ENCODE measurements at places on chromosomes 13 and 19. TPM values are rescaled to one million over a fixed set of nuclear protein-coding genes. Genes with fewer than 3 reads are reported as not detected.

DNA sequence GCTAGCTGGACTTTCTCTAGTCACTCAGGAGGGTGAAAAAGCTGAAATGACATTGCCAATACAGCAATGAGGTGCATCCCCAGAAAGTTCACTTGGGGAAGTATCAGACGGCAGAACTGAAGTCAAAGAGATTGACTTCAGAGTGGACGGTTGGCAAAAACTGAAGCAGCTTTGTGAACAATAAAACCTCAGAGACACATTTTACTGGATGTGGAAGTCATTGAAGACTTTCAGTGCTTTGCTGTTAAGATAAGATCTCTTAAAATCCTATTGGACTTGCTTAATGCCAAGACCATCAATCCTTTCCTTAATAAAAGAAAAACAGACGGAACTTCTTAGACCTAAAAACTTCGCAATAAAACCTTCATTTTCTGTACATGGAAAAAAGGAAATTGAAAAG lies 103.7 kb downstream of the ABCC4 start:
- no peak for DNase-seq

- DNase-seq = no peak
These were observed 16.8 kb upstream of the AKAP8 start for GRCh38 chr19:15396436-15396835.

GRCh38 chr13:42364613-42365000 lies 92.7 kb downstream of the AKAP11 start:
- DNase-seq = no peak

GRCh38 chr13:46615888-46616531 lies 63.0 kb downstream of the LRCH1 start:
- no peak for DNase-seq

GRCh38 chr13:101556676-101557123 lies 104.2 kb downstream of the ITGBL1 start:
- no peak for DNase-seq

- DNase-seq = peak; percentile 5
These were observed 172.2 kb downstream of the OLFM4 start for GRCh38 chr13:53200498-53201453.

GRCh38 chr19:55489711-55490477 lies 1.7 kb downstream of the SSC5D start:
- no peak for DNase-seq

GRCh38 chr19:48102870-48103751 lies 7.5 kb downstream of the PLA2G4C start:
- DNase-seq = peak; percentile 37

- DNase-seq = no peak
These were observed 63.4 kb downstream of the RYR1 start for GRCh38 chr19:38496603-38497487.

DNA sequence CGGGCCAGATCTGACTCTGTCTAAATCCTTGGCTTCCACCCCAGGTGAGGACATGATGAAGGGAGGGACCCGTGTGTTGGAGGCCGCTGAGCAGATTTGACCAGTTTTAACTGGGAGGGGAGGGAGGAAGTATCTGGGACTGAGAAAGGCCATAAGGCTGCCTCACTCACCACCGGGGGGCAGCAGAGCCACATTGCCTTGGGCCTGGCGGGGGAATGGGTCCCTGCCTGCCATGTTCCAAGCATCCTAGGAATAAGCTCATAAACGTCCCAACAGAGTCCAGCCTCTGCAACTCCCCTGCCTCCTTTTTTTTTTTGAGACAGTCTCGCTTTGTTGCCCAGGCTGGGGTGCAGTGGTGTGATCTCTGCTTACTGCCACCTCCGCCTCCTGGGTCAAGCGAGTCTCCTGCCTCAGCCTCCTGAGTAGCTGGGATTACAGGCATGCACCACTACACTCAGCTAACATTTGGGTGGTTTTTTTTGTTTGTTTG lies 15.5 kb downstream of the MAST3 start:
- peak; percentile 80 for DNase-seq

NECTIN2 gene
- polyA plus RNA-seq = 1.0 TPM

ACTMAP gene
- polyA plus RNA-seq = 11.4 TPM

PSG6 gene
- polyA plus RNA-seq = not detected

PRTN3 gene
- not detected for polyA plus RNA-seq

SIGLECL1 gene
- polyA plus RNA-seq = not detected

Data from B cell (primary cell).